ENCODE measurements at places on chromosomes 13 and 19. TPM values are rescaled to one million over a fixed set of nuclear protein-coding genes. Genes with fewer than 3 reads are reported as not detected.
A peak's percentile ranks its signal among the peaks of the same experiment; 100 is the strongest.

The PIK3R2 gene
- total RNA-seq: 36.4 TPM

The SYT3 gene
- not detected for total RNA-seq

DNA sequence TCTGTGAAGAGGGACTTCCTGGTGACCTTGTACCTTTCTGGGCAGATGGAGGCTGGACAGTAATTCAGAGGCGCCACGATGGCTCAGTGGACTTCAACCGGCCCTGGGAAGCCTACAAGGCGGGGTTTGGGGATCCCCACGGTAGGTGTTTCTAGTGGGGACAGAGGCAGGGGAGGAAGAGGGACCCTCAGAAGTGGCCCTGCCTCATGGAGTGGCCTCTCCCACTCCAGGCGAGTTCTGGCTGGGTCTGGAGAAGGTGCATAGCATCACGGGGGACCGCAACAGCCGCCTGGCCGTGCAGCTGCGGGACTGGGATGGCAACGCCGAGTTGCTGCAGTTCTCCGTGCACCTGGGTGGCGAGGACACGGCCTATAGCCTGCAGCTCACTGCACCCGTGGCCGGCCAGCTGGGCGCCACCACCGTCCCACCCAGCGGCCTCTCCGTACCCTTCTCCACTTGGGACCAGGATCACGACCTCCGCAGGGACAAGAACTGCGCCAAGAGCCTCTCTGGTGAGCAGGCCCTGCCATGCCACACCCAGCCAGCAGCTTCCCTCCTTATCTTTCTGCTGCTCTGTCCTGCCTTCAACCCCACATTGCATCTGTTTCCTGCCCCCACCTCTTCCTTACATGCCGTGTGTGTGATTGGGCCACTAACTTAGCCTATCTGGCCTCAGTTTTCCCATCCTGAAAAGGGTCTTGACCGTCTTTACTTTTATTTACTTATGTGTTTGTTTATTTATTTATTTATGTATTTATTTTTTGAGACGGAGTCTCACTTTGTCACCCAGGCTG is 7.3 kb downstream of the ANGPTL4 start:
- peaks cover 38% of the 10 kb centered on the region for H3K4me1 ChIP-seq
- H3K4me3 ChIP-seq: peak overlapping the region; percentile 8
- H3K27ac ChIP-seq: peak overlapping the region; percentile 1
- no peaks in the 10 kb centered on the region for H3K27me3 ChIP-seq

GRCh38 chr13:26721251-26722121 is 39.1 kb downstream of the GPR12 start:
- DNase-seq: peak; percentile 30
- H3K27me3 ChIP-seq: peaks cover 9% of the 10 kb centered on the region
- no peak overlapping the region for H3K4me3 ChIP-seq
- no peaks in the 10 kb centered on the region for H3K4me1 ChIP-seq

DNA sequence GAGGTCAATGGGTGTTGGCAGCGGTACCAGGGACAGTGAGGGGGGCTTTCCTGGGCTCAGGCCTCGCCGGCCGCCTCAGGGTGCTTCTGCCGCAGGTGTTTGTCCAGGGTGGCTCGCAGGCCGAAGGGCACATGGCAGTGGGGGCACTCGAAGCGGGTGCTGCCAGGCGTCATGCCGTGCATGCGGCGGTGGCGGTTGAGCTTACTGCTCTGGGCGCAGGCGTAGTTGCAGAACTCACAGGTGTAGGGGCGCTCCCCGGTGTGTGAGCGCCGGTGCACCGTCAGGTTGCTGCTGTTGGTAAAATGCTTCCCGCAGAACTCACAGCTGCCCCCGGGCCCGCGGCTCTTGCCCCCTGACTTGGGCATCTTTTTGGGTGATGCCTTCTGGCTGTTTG is 4.7 kb downstream of the ZNF296 start:
- H3K27me3 ChIP-seq: no peaks in the 10 kb centered on the region
- peak overlapping the region; percentile 57 for H3K27ac ChIP-seq

DNA sequence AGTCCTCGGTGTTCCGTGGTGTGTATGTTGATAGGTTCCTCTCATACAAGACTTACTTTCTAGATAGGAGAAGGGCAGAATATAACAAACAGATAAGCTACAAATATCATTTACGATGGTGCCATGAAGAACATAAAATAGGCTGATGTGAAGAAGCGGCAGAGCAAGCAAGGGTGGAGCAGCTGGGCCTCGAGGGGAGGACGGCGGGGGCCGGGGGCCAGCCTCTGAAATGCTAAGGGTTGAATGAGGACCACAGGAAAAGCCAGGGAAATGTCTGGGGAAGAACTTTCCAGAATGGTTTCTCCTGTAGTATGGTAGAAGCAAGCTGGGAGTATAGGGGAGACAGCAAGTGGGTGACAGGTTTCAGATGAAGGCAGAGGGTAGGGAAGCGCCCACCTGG is 529.5 kb downstream of the LIG4 start:
- H3K27me3 ChIP-seq: no peaks in the 10 kb centered on the region
- no peaks in the 10 kb centered on the region for H3K4me1 ChIP-seq
- H3K27ac ChIP-seq: no peak overlapping the region
- no peak for DNase-seq
- H3K4me3 ChIP-seq: no peak overlapping the region

GRCh38 chr19:18768046-18768771 is 22.9 kb downstream of the COMP start:
- H3K27me3 ChIP-seq: no peaks in the 10 kb centered on the region
- H3K27ac ChIP-seq: peak overlapping the region; percentile 54

DNA sequence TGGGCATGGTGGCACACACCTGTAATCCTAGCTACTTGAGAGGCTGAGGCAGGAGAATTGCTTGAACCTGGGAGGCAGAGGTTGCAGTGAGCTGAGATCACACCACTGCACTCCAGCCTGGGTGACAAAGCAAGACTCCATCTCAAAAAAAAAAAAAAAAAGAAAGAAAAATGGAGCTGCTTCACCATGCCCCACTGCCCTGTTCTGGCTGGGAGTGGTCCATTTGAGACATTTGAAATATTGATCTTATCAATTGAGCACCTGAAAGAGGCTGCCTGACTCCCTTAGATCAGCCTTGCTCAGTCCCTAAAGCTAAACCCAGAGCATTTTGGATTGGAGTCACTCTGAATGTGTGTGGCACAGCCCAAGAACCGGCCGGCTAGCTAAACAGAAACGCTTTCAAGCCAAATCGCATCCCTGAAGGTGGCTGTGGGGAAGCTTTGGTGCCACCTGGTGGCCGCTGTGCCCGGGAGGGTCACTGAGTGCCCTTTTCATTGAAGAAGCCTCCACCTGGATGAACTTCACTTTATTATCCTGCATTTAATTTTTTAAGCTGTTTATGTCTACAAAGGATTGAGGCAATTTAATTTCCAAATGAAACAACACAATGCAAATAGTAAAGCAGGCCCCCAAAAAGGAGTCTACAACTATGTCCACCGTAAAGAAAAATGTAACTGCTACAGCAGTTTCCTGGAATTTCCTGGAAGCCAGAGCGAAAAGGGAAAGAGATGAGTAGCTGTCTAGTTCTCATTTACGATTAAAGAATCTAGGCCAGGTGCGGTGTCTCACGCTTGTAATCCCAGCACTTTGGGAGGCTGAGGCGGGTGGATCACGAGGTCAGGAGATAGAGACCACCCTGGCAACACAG is 53.1 kb upstream of the SERPINE3 start:
- H3K4me3 ChIP-seq: no peak overlapping the region
- H3K27me3 ChIP-seq: no peaks in the 10 kb centered on the region
- H3K27ac ChIP-seq: no peak overlapping the region
- peaks cover 4% of the 10 kb centered on the region for H3K4me1 ChIP-seq

DNA sequence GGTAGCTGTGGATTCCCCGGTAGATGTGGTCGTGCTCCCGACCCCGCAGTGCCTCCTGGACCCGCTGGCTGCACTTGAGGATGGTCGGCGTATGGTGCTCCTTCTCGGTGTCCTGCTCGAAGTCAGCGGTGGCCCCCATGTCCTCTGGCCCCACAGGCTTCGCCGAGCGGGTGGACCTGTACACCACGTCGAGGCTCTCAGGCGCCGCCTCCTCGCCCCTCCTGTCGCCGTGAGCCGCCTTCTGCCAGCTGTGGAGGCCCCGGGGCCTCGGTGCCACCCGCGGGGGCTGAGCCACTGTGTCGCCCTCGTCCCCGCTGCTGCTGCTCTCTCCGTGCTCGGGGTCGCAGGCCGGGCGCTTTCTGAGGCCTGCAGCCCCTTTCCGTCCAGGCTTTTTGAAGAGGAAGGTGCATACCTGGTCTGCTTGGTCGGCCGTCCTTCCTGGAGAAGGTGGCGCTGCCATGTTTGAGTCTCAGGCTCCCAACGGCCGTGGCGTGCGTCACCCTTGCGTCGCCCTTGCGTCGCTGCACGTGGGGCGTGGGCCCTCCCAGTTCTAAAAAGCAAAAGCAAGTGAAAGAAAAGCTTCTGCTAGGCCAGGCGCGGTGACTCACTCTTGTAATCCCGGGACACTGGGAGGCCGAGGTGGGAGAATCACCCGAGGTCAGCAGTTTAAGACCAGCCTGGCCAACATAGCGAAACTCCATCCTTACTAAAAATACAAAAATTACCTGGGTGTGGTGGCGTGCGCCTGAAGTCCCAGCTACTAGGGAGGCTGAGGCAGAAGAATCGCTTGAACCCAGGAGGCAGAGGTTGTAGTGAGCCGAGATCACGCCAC is at the start of gene RNF113B:
RNF113B (minus strand) TSS at position 493 of the 832 bp plus-strand sequence; CDS start at position 460, 33 bp downstream.
- no peaks in the 10 kb centered on the region for H3K27me3 ChIP-seq
- H3K36me3 ChIP-seq: peaks cover 10% of the 10 kb centered on the region
- H3K4me3 ChIP-seq: no peak within 1 kb of the TSS

DNA sequence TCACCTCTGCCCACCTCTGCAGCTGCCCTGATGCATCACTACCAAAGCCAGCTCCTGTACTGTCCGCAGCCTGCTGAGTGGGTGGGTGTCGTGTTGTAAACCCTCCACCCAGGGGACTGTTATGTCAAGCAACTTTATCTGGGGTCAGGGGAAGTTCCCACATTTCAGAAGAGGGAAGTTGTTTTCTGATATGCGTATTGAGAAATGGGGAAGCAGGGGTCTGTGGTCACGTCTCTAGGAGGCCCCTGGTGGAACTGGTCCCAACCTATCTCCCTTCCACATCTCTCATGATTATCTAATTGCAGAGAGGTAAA is 31.2 kb downstream of the CLEC17A start:
- no peak overlapping the region for H3K27ac ChIP-seq
- H3K4me1 ChIP-seq: no peaks in the 10 kb centered on the region
- H3K4me3 ChIP-seq: no peak overlapping the region

DNA sequence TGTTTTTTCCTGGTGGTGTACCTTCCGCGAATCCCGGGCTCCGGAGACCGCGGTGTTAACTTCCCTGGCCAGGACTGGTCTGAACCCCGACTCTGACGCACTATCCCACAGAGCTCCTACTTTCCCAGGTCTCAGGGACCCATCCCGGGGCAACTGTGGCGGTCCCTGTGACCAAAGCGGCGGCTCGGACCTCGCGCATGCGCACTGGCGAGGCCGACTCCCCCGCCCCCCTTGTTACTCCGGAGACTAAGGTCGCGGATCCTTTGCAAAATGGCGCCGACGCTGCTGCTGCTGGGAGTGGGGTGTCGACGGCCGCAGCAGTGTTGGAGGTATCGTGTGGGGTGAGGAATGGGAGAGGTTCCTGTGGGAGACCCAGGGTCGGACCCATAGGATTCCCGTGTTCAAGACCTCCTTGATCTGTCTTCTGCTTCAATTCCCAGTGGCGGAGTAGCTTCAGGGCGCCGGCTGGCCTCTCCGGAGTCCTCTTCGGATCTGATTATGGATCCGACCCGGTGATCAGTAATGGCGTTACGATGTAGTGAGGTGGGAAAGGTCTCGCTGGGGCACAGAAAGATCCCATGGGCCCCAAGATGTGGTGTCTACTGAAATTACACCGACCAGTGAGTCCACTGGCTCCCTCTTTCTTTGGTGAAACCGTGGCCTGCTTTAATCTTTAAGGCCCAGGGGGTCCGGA is 66.6 kb upstream of the ZNF527 start:
- no peaks in the 10 kb centered on the region for H3K36me3 ChIP-seq
- peak; percentile 10 for DNase-seq
- H3K4me1 ChIP-seq: no peaks in the 10 kb centered on the region

DNA sequence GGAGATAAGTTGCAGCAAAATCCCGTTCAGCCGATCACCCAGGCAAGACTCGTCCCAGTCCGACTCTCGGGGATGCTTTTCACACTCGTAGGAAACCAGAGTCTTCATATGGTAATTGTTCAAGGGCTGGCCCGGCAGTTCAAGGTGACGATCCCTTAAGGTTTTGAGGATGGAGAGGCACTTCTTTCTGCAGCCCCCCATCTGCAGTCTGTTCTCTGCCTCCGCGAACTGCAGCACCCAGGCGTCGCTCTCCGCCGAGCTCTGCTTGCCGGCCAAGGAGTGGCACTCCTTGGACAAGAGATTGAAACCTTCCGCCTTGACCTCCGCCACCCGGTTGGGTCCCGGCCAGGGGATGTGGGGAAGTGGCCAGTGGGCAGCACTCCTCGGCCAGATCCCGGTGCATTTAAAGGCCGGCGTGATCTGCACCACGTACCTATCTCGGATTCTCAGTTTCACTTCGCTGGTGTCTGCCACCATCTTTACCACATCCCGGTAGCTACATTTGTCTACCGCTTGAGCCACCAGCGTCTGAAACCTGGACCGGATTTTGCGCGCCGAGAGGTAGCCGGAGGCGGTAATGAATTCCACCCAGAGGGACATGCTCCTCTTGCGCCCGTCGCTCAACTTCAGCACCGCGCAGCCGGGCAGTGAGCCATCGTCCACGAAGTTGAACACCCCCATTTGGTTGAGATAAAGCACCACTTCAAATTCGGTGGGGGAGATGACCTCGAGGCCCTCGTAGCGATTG is 1.1 kb downstream of the MAB21L1 start:
- no peaks in the 10 kb centered on the region for H3K36me3 ChIP-seq
- H3K27ac ChIP-seq: peak overlapping the region; percentile 42
- DNase-seq: peak; percentile 39
- no peaks in the 10 kb centered on the region for H3K27me3 ChIP-seq

- DNase-seq: no peak
- no peaks in the 10 kb centered on the region for H3K4me1 ChIP-seq
- no peak overlapping the region for H3K27ac ChIP-seq
- H3K36me3 ChIP-seq: no peaks in the 10 kb centered on the region
Observed at GRCh38 chr13:94243551-94243950, 235.9 kb downstream of the DCT start.

- H3K4me3 ChIP-seq: peak overlapping the region; percentile 48
- peak; percentile 97 for DNase-seq
- H3K27me3 ChIP-seq: peaks cover 33% of the 10 kb centered on the region
- H3K36me3 ChIP-seq: peaks cover 16% of the 10 kb centered on the region
- peaks cover 29% of the 10 kb centered on the region for H3K4me1 ChIP-seq
Observed at GRCh38 chr19:6765738-6766356, 1.4 kb downstream of the SH2D3A start.

- H3K4me3 ChIP-seq: no peak overlapping the region
- no peak for DNase-seq
- H3K27me3 ChIP-seq: peaks cover 7% of the 10 kb centered on the region
- no peak overlapping the region for H3K27ac ChIP-seq
Observed at GRCh38 chr19:49378512-49378911, 9.5 kb upstream of the KASH5 start.

Data from stomach (tissue), 19 donors.